ENCODE measurements at places on chromosomes 7 and 10.

GRCh38 chr7:156903232-156903909 lies 10.4 kb upstream of the LMBR1 start:
- peak; percentile 48 for DNase-seq

- no peak for DNase-seq
Observed at GRCh38 chr7:26937939-26938623, 73.7 kb upstream of the SKAP2 start.

- DNase-seq: no peak
Observed at GRCh38 chr10:33876584-33877400, 542.3 kb upstream of the NRP1 start.

GRCh38 chr10:59879363-59879913 lies 26.9 kb downstream of the CCDC6 start:
- no peak for DNase-seq

- no peak for DNase-seq
Observed at GRCh38 chr10:58771863-58772262, 259.2 kb downstream of the BICC1 start.

- DNase-seq: no peak
Observed at GRCh38 chr7:36620166-36620708, 104.1 kb downstream of the AOAH start.

DNA sequence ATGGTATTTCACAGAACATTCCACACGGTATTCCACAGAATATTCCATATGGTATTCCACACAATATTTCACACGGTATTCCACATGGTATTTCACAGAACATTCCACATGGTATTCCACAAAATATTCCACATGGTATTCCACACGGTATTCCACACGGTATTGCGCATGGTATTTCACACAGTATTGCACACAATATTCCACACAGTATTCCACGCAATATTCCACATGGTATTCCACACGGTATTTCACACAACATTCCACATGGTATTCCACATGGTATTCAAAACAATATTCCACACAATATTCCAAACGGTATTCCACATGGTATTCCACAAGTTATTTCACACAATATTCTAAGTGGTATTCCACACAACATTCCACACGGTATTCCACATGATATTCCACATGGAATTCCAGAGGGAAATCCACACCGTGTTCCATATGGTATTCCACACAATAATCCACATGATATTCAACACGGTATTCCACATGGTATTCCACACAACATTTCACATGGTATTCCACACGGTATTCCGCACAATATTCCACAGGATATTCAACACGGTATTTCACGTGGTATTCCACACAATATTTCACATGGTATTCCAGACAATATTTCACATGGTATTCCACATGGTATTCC lies 136.7 kb upstream of the CHST15 start:
- no peak for DNase-seq

DNA sequence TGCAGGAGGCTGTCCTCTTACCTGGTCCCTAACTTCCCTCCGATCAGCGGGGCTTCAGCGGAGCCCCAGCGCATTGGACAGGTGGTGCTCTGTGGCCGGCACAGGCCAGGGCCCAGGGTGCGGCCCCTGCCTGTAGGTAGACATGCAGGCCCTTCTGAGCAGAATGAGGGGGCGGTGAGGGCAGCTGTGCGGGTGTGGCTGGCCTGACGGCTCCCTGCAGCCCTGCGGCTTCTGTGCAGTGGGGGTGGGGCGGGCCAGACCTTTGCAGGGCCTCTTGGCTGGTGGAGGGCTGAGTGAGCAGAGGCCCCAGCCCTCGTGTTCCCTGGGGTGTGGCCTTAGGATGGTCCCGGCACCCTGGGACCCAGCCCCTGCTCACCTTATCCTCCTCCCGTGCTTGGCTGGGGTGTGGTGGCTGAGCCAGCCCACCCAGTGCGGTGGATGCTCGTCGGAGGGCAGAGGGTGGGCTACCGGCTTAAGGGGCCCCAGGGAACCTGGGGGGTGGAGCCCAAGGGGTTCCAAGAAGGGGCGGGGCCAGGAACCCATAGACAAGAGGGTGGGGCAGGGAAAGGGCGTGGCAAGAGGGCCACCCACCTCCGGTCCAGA lies 175.2 kb upstream of the TNRC18 start:
- DNase-seq: no peak

DNA sequence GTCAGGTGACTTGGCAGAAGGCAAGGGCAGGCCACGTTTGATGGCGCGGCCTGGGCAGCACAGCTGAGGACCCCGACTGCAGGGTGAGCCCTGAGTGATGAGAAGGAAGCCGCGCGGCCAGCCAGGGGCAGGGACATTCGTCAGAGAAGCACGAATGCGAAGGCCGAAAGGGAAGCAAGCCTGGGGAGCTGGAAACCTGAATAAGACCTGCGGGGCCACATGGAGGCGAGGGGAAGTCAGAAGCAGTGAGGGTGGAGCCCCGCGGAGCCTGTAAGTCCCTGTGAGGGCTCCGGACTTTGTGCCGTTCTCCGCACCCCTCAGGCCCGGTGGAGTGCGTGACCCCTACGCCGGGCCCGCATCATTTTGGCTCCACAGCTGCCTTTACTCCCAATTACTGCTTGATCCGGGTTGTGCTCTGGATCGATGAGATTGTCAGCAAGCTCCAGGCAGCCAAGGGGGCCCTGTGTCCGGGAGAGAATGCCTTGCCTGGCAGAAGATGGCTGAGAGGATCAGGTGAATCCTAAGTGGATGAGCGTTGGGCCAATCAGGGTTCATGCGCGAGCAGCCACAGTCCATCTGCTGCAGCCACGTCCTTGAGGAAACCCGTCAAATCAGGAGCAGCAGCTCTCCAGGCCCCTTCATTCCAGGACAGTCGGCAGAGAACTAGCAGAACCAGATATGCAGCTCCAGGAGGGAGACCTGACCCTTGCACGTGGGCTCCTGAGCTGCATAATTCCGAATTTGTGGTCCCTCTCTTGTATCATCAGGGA lies 293.3 kb upstream of the SHH start:
- DNase-seq: no peak

GRCh38 chr7:17297243-17297642 lies 1.2 kb upstream of the AHR start:
- no peak for DNase-seq

DNA sequence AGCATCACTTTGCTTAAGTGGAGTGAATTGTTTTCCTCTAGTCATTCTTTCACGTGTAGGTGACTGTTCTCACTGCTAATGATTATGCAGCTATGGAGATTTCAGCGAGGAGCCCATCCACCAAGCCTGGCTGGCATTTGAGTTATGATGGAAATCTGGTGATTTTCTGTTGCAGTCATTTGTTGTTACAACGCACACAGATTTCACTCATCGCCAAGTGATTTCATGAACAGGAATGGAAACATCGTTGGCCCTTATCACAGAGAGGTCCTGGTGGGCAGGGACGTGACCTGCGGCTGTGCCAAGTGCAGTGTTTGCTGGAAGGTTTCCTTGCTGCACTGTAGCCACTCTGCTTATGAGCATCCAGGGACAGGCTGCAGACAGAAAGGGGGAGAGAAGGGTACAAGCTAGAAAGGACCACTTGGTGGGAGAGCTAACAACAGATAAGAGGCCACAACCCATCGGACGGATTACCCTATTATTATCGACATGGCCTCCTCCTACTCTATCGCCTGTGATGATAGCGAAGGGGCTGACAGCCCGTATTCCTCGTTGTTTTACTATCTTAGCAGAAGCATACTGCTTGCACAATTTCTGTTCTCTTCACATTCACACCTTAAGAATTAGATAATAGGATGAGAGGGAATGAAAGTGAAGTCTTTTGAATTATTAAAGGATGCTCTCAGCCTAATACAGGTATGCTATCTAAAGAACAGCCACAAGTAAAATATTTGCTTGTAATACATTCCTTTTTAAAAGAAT lies 99.0 kb upstream of the PITRM1 start:
- DNase-seq: no peak

- DNase-seq: no peak
Observed at GRCh38 chr10:63145782-63146181, 12.7 kb downstream of the NRBF2 start.

- DNase-seq: no peak
Observed at GRCh38 chr7:4045450-4045849, 636.6 kb upstream of the FOXK1 start.

DNA sequence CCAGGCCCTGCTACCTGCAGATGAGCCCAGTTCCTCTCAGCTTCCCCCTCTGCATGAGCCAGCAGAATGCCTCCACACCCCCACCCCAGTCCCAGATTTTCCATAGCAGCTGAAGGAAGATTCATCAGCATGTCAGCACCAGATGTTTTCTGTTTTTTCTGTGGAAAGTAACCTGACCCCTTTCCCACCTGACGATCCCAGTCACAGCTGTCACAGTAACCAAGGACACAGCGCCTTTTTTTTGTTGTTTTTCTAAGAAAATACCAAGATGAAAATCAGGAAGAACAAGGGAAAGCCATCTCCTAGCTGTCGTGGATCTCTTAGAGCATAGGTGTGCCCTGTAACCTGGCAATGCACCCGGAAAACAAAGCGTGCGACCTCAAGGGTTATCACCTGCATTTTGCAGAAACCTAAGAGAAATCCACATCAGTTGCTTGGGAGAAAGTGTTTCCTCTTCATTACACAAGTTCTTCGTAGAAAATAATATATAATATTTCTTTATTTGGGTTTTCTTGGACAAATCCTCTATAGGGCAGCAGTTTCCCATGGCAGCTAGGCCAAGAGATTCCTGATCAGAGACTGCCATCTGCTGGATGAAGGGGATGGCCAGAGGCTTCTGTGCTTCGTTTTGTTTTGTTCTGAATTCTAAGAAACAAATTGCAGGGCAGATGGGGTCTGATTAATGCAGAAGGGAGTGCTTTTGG lies 401.9 kb downstream of the TNS3 start:
- no peak for DNase-seq

- peak; percentile 45 for DNase-seq
Observed at GRCh38 chr10:131896403-131896802, 4.4 kb upstream of the PPP2R2D start.

DNA sequence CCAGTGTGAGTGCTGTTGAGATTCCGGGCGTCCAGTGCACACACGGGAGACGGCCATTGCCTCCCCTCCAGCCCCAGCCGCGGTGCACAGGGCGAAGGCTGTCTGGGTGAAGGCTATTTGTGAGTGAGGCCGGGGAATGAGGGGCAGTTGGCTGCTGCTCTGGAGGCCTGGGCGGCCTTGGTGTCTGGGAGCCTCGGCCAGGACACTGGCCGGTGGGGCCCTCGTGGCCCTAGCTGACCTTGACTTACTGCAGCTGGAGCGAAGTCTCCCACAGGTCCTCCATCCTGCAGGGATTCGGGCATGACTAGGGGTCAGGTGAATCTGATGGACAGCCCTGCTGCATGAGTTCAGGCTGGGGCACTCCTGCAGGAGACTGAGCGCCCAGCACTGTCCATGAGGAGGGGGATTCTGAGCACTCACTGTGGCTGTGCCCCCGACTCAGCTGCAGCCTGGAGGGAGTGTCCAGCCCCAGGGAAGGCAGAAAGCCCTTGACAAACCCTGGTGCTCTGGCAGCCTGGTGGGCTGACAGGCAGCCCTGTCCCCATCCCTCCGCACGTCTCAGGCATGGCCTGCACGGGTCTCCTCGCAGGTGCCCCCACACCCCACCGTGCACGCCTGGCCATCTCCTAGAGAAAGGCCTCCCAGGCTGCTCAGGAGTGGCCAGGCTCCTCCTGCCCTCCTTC lies 52.7 kb upstream of the FAM20C start:
- DNase-seq: no peak

DNA sequence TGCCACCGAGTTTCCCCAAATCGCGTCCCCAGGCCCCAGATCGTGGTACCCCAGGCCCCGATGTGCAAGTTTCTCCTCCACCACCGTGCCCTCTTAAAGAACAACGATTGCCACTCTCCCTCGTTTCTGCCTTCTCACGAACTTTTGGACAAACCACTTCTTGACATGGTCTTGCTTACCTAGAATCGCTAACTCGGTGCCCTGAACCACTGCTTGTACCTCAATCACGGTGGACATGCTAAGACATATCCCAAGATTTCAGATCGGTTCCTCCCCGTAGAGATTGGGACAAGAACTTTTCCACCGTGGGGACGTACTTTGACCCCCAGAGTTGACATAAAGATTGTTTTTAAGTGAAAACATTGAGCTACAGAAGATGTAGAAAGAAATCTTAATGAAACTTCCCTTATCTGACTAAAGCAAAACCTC lies 477 bp upstream of the ZC3HAV1 start:
- DNase-seq: no peak

DNA sequence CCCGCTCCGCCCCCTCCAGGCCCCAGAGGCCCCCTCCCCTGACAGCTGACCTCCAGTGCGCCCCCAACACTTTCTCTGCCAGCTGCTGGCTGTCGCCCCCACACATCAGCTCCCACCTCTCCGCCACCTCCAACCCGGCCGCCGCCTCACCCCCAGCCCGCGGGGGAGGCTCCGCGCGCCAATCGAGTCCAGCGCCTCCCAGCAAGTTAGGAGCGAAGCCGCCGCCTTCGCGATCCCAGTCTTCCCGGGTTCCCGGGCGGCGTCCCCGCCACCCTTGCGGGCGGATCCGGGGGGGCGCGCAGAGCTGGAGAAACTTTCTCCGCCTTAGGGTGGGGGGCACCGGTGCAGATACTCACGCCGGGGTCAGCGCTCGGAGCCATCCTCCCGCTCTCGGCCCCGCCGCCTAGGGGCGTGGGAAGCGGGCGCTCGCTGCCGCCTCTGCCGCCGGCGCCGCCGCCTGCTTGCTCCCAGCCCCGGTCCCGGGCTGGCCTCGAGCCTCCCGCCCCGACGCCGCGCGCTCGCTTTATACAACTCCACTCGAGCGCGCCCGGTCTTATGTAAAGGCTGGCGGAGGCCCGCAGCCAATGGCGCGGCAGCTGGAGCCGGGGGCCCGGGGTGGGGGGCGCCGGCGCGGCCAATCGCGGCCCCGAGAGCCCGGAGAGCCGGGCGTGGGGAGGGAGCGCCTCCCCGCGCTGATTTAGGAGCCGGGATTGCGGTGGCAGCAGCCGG lies at the start of gene CRTAC1:
CRTAC1 (minus strand) TSS at position 529 of the 729 bp plus-strand sequence; CDS start at position 380, 149 bp downstream.
- no peak for DNase-seq

GRCh38 chr10:28089467-28089866 lies 90.6 kb upstream of the ODAD2 start:
- DNase-seq: no peak

GRCh38 chr10:79221110-79222051 lies 125.9 kb upstream of the PPIF start:
- DNase-seq: no peak

GRCh38 chr10:81838950-81839349 lies 36.0 kb upstream of the NRG3 start:
- DNase-seq: no peak

- no peak for DNase-seq
Observed at GRCh38 chr10:79189853-79190435, 121.2 kb downstream of the ZMIZ1 start.

GRCh38 chr7:96614154-96614867 lies 95.3 kb downstream of the SEM1 start:
- DNase-seq: no peak

GRCh38 chr7:132059141-132059540 lies 502.7 kb upstream of the PODXL start:
- no peak for DNase-seq

DNA sequence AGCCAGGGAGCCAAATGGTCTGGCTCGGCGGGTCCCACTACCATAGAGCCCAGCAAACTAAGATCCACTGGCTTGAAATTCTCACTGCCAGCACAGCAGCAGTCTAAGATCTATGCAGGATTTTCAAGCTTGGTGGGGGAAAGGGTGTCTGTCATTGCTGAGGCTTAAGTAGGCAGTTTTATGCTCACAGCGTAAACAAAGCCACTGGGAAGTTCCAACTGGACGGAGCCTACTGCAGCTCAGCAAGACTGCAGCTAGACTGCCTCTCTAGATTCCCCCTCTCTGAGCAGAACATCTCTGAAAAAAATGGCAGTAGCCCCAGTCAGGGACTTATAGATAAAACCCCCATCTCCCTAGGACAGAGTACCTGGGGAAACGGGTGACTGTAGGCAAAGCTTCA lies 277.6 kb upstream of the PHF14 start:
- DNase-seq: no peak

- DNase-seq: no peak
Observed at GRCh38 chr7:90267263-90267858, 22.4 kb downstream of the CFAP69 start.
